Kasumi-1 (cell line): ENCODE measurements at places on chromosomes 5 and 9.

GRCh38 chr9:109859447-109859846, 79.4 kb downstream of the PALM2AKAP2 start:
- peak; percentile 3 for DNase-seq

DNA sequence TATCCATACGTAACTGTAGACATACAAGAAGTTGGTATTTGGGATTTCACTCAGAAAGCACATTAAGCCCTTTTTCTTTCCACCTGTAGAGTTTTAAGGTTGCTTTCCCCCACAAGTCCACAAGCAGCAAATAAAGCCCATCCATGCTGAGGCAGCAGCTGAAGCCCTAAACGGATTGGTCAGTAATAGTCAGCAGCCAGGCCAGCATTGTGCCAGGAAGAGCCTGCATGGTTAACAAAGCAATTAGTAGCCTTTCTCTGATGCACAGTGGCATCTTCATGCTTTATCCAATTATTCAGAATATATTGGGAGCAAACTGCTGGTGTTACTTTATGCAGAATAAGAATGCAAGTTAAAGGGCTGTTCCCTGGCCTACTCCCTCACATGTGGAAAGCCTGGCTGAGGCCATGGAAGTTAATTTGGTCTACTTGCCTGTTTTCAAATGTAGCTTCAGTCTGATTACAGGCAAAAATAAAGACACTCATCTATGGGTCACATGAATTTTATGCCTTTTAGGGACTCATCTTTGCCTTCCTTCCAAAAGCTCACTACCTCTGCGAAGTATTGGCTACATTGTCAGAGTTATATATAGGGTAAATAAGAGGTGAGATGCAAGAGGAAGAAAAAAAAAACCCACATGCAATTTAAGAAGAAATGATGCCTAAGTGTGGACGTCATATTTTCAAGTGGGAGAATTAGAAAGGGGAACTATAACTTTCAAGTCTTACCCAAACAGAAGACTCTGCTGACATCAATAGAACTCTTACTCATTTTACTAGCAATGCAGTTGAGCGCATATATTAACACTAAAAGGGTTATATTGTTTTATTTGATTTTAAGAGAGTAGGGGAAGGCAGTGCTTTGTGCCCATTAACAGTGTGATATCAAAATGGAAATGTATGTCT, 15.9 kb downstream of the EBF1 start:
- DNase-seq = no peak

- DNase-seq = no peak
These were observed 244.6 kb upstream of the EFNA5 start for GRCh38 chr5:107915176-107915812.

DNA sequence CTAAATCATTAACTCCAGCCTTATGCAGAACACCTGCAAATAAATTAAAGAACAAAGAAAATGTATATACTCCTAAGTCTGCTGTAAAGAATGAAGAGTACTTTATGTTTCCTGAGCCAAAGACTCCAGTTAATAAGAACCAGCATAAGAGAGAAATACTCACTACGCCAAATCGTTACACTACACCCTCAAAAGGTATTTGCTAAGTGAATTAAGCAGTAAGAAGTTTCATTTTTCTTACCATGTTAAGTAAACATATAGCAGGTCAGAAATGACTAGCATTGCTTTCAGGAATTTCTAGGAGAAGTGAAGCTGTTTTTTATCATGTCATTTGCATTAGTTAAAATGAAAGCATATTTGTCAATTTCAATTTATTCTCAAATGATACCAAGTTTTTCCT, 92.7 kb downstream of the MELK start:
- no peak for DNase-seq

DNA sequence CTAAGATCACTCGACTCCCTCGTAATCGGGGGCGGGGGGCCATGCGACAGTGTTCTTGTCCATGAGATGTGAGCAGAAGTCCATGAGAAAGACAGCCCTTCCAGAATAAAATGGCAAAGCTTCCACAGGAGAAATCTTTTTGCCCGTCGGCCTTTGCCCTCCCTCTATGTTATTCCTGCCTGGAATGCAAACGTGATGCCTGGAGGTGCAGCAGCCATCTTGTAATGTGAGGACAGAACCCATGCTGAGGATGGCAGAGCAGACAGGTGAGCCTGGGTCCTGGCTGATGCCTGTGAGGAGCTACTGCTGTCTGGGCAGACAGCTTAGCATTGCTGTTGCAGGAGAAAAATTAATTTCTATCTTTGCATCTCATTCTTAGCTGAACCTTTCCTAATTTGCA, 17.2 kb downstream of the MED10 start:
- no peak for DNase-seq

DNA sequence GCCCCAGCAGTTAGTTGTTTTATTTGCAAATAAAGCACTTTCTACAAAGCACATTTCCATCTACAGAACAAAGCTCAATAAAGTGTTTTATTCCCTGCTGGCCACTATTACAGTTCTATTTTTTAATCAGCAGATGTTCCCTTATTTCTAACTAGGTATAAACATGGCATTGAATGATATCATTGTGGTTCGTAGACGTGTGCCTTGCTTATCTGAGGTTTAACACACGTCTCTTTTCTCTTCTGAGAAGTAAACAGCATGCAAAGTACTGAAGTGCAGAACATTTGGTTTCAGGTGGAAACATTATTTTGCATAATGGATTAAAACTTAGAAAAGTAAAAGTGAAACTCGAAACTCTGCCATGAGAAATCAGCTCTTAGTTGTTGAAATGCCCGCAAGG, 1989.3 kb upstream of the WWC1 start:
- DNase-seq = no peak

- DNase-seq = no peak
These were observed 82.1 kb downstream of the C9orf152 start for GRCh38 chr9:110125763-110126351.

GRCh38 chr5:33180900-33181299, 259.9 kb upstream of the TARS1 start:
- peak; percentile 51 for DNase-seq

DNA sequence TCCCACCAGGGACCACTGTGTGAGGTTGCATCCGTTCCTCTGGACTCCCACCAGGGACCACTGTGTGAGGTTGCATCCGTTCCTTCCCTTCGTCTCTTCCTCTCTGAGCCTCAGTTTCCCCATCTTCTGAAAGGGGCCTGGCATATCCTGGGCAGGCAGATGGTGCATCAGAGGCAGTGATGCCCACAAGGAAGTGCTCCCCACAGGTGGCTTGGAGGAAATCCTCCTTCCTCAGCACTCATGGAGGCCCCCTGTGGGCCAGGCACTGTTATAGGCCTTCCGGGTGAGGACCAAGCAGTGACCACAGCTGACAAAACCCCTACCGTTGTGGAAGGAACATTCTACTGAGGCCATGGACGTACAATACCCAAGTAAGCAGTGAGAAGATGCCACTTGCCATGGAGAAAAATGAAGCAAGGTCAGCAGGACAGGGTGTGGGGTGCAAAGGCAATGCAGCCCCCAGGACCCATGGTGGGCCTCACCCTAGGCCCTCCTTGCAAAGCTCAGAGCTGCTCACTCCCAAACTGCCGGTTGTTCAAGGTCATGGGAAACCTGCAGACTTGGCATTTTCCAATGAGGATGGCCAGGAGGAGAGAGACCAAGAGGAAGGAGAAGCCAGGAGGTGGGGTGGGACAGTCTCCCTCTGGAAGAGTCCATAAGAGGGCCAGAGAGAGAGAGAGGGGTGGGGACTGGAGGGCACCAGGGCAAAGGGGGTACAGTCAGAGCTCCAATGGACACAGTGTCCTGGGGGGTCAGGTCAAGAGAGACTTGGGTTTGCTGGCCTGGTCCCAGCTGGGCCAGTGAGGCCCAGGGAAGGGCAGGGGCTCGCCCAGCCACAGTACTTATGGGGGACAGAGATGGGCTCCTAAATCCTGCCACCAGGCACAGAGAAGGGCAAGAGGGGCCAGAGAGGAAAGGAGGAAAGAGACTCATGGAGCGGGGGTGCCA, 51.1 kb downstream of the C9orf50 start:
- no peak for DNase-seq

GRCh38 chr9:114154600-114155102, 686 bp upstream of the COL27A1 start:
- no peak for DNase-seq

DNA sequence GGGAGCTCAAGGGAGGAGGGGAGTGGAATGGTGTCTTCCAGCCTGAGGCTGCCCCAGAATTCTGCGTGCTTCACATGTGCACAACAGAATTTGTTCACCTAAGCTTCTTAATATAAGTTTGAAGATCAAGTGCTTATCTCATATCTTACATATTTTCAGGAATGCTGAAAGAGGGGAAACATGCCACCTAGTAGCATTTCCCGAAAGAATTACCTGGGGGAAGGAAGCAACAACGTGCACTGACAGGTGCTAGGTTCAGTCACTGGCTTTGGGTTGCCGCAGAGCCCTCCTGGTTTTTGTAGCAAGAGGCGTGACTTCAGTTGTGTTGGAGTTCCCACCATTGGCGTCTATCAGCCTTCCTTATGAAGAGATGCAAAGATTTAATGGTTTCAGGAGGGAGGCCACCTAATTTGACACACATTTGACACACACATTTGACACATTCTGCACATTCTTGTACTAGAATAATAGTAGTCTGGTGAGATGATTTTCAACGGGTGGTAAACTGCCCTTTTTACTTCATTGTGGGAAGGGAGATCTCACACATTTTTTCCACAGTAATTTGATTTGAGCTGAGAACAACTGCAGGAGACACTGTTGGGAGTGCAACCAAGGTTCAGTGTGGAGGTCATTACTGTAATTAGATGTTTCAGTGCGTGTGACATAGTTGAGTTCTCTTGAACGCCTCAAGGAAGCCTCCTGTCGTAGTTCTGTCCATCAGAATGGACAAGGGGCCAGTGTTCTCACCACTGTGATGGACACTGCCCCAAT, 481.3 kb downstream of the CCDC171 start:
- DNase-seq = no peak

GRCh38 chr5:73999297-73999696, 373.3 kb downstream of the ARHGEF28 start:
- DNase-seq = no peak

- no peak for DNase-seq
These were observed 5.4 kb upstream of the CCIN start for GRCh38 chr9:36163786-36164170.

DNA sequence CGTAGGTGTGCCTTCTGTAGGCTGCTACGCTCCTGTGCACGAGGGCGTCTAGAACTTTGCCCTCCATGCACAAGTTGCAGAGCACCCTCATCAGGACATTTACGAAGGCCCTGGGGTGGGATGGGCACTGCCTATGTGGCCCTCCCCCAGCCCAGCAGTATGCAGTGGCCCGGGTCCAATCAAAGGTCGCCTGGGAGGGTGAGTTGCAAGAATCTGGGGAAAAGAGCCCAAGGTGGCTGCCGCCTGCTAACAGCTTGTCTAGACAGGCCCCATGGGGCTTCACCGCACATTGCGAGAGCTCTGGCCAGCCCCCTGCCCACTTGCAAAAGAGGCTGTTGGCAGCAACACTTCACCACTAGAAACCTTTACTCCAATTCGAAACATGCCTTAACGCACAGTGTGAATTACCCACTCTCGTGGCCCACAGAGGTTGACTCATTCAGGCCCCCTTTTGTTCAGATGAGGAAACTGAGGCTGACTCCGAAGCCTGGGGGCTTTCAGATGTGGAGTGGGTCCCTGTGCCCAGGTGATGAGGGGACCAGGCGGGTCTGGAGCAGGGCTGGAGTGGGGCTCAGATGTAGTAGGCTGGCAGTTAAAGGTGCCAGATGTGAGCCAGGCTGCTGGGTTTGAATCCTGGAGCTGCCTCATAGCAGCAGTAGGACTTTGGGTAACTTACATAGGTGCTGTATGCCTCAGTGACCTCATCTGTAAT, 31.8 kb upstream of the IL17B start:
- DNase-seq = no peak

GRCh38 chr9:7777771-7778170, 21.8 kb downstream of the DMAC1 start:
- no peak for DNase-seq

DNA sequence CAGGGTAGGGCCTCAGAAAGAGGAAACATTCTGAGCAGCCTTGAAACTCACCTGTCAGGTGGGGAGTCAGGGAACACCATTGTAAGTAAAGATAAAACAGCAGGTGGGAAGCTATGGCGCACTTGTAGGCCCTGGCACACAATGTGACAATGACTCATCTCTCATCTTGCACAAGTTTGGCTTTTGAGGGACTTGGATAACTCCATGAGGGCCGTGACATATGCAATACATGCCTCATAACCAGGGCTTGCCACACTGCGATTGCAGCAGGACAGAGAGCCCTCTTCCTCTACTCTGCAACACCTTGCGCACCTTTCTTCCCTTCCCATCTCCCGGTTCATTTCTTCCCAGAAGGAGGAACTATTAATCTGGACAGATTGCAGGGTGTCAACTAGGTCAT, 144.9 kb downstream of the CEP120 start:
- no peak for DNase-seq

- DNase-seq = no peak
These were observed 21.4 kb upstream of the LTC4S start for GRCh38 chr5:179772351-179772750.

DNA sequence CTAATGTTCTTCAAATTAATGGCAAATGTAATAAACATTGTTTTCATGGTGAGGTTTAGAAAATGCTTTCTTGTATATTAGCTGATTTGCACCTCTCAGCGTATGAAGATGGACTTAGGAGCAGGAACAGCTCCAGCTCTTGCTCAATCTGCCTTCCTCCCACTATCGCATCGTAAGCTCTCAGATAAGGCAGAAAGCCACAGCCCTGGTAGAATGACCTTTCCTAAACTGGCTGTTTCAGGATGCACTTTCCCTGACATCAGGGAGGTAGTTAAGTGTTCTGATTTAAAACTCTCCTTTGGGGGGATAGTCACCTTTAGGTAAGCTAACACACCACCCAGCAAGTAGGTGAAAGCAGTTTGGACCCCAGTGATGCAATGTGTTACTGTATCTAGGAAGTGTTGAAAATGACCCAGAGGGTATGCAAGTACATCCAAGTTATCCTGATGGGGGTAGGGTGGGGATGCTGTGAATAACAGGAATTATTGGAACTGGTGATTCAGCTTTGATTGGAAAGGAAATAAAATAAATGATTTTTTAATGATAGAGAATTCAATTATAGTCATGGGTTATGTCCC, 72.3 kb downstream of the LMNB1 start:
- DNase-seq = no peak

GRCh38 chr9:76537150-76537646, 78.2 kb downstream of the GCNT1 start:
- no peak for DNase-seq

DNA sequence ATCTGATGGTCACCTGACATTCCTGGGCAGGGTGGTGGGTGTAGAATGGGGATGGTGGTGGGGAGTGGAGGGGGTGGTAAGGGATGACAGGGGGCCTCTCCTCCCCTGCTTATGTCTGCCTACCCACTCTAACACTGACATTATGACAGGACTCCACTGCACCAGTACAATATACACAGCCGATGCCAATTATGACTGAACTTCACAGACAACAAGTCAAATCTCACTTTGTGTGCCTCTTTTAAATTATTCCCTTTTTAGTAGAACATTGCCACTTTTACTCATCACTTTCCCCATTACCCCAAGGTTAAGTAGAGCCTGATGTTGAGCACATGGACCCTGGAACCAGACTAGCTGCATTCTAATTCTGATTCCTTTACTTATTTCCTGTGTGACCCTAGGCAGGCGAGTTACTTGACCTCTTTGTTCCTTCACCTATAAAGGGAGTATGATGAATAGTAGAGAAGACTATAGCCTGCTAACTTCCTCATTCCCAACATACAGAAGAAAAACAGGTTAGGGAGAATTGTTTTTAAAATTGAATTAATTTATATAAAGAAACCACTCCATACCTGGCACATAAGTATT, 464.7 kb downstream of the DMRT2 start:
- DNase-seq = no peak

- no peak for DNase-seq
These were observed 61.2 kb downstream of the COL15A1 start for GRCh38 chr9:99004717-99005460.

- no peak for DNase-seq
These were observed 14.8 kb downstream of the C5orf47 start for GRCh38 chr5:174003795-174004194.
